Pancreas (tissue), 10 donors: ENCODE measurements at places on chromosomes 7 and 10. TPM values are rescaled to one million over a fixed set of nuclear protein-coding genes. Genes with fewer than 3 reads are reported as not detected.

SEMA3C gene
- total RNA-seq, result 1.3 TPM

- H3K4me1 ChIP-seq, result peaks cover 15% of the 10 kb centered on the region
- H3K36me3 ChIP-seq, result no peaks in the 10 kb centered on the region
- H3K27me3 ChIP-seq, result no peaks in the 10 kb centered on the region
Observed at GRCh38 chr10:132394201-132394811, 2.7 kb upstream of the PWWP2B start.

CRYGN gene
- not detected for total RNA-seq

DNA sequence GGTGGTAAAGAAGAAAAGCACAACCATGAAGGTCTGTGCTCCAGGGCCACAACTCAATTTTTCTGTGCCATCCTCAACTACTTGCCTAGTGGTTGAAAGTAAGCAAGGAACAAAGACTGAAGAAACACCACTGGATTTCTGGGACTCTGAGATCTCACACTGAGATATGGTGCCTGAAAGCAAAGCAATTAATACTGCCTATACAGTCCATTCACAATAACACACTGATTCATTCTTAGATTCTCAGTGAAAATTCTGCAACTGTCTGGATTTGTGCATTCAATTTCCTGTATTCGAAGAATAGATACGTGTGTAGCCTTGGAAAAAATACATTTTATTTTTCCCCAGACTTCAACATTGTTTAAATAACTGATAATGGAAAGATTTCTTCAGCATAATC is 116.4 kb upstream of the FAM133B start:
- H3K27ac ChIP-seq, result no peak overlapping the region
- no peaks in the 10 kb centered on the region for H3K27me3 ChIP-seq
- no peaks in the 10 kb centered on the region for H3K36me3 ChIP-seq
- no peak overlapping the region for H3K4me3 ChIP-seq
- H3K4me1 ChIP-seq, result no peaks in the 10 kb centered on the region

GRCh38 chr7:55335151-55335550 is 30.0 kb upstream of the LANCL2 start:
- H3K4me1 ChIP-seq, result no peaks in the 10 kb centered on the region
- no peak for DNase-seq
- no peak overlapping the region for H3K27ac ChIP-seq
- H3K27me3 ChIP-seq, result no peaks in the 10 kb centered on the region
- H3K4me3 ChIP-seq, result no peak overlapping the region

DNA sequence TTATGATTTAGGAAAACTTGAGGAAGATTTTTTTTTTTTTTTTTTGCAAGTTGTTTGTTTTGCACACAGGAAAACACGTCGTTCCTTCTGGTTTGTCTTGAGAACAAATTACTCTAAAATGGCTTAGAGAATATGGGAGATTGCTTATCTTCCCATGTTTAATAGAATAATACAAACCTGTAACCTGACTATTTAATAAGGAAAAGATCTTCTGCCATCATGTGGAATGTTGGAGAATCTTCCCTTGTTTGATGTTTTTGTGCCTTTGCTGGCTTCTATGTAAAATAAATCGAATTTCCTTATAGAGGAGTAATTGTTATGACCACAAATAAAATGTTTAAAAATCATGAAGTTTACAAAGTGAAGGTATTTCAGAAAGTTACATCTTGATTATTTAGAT is 818.8 kb downstream of the GATA3 start:
- H3K27ac ChIP-seq, result no peak overlapping the region
- no peaks in the 10 kb centered on the region for H3K4me1 ChIP-seq
- H3K4me3 ChIP-seq, result no peak overlapping the region
- no peaks in the 10 kb centered on the region for H3K36me3 ChIP-seq
- no peaks in the 10 kb centered on the region for H3K27me3 ChIP-seq

- no peaks in the 10 kb centered on the region for H3K27me3 ChIP-seq
- no peak overlapping the region for H3K4me3 ChIP-seq
- no peaks in the 10 kb centered on the region for H3K4me1 ChIP-seq
- H3K27ac ChIP-seq, result no peak overlapping the region
- no peak for DNase-seq
- no peaks in the 10 kb centered on the region for H3K36me3 ChIP-seq
Observed at GRCh38 chr7:68485253-68485917, 1112.9 kb upstream of the AUTS2 start.

DNA sequence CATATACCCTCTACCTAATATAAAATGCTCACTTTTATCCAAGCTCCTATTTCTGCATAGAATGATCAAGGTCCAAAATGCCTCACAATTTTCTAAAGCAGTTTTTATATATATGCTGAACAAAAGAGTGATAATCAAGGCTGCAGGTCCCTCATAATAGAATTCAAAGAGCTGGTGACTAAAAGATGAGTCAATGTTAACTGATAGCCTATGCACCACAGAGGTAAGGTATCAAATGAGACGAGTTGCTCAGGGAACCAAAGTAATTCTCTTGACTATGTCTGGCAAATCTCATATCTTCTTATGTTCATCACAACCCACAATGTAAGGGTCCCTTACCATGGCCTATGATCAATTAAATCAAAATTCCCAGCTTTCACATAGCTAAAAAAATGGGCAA is 15.2 kb downstream of the PDZD8 start:
- DNase-seq, result no peak
- peaks cover 62% of the 10 kb centered on the region for H3K4me1 ChIP-seq
- H3K27me3 ChIP-seq, result no peaks in the 10 kb centered on the region
- no peak overlapping the region for H3K27ac ChIP-seq
- H3K4me3 ChIP-seq, result no peak overlapping the region

GRCh38 chr7:132636581-132636980 is 60.3 kb upstream of the PLXNA4 start:
- no peaks in the 10 kb centered on the region for H3K4me1 ChIP-seq
- H3K27me3 ChIP-seq, result no peaks in the 10 kb centered on the region
- no peaks in the 10 kb centered on the region for H3K36me3 ChIP-seq
- no peak for DNase-seq
- no peak overlapping the region for H3K4me3 ChIP-seq

EPO gene
- total RNA-seq, result 5.5 TPM

GRCh38 chr7:30173058-30173897 is 38.5 kb downstream of the MTURN start:
- no peak overlapping the region for H3K4me3 ChIP-seq
- DNase-seq, result peak; percentile 81
- H3K4me1 ChIP-seq, result peaks cover 31% of the 10 kb centered on the region
- H3K27me3 ChIP-seq, result no peaks in the 10 kb centered on the region
- H3K36me3 ChIP-seq, result no peaks in the 10 kb centered on the region

DNA sequence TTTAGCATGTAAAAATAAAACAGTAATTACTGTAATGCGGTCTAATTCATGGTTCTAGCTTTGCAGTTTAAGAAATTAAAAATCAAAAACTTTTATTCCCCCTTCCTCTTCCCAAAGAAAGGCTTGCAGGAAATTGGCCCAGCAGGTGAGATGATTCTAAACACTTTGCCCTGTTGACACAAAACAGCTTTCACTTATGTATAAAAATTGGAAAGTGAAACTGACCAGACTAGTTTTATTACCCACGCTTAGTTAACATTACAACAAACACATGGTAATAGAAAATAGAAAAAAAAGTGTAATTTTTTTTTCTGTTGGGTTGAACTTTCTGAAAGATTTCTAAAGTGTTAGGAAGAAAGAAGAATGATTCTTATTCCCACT is 1.2 kb upstream of the CCDC6 start:
- peaks cover 35% of the 10 kb centered on the region for H3K4me1 ChIP-seq
- no peak for DNase-seq
- peak overlapping the region; percentile 97 for H3K4me3 ChIP-seq
- no peaks in the 10 kb centered on the region for H3K27me3 ChIP-seq
- no peaks in the 10 kb centered on the region for H3K36me3 ChIP-seq

CALU gene
- total RNA-seq, result 34.7 TPM

POLR2J2 gene
- 4.1 TPM for total RNA-seq

- no peak overlapping the region for H3K4me3 ChIP-seq
- H3K4me1 ChIP-seq, result no peaks in the 10 kb centered on the region
- H3K36me3 ChIP-seq, result no peaks in the 10 kb centered on the region
Observed at GRCh38 chr7:1214516-1214915, 18.2 kb upstream of the UNCX start.

VWDE gene
- total RNA-seq, result 2.7 TPM

OR9A2 gene
- total RNA-seq, result not detected

GRCh38 chr7:113142385-113143119 is 24.2 kb upstream of the SMIM30 start:
- no peaks in the 10 kb centered on the region for H3K4me1 ChIP-seq
- no peak overlapping the region for H3K27ac ChIP-seq
- H3K27me3 ChIP-seq, result no peaks in the 10 kb centered on the region

- H3K4me1 ChIP-seq, result no peaks in the 10 kb centered on the region
- no peak for DNase-seq
- H3K4me3 ChIP-seq, result no peak overlapping the region
- no peaks in the 10 kb centered on the region for H3K36me3 ChIP-seq
- no peak overlapping the region for H3K27ac ChIP-seq
- H3K27me3 ChIP-seq, result no peaks in the 10 kb centered on the region
Observed at GRCh38 chr7:90625051-90625450, 28.9 kb downstream of the CDK14 start.

- no peak for DNase-seq
- no peaks in the 10 kb centered on the region for H3K27me3 ChIP-seq
- H3K4me3 ChIP-seq, result no peak overlapping the region
- no peak overlapping the region for H3K27ac ChIP-seq
Observed at GRCh38 chr10:381805-382204, 246.6 kb downstream of the ZMYND11 start.

DNA sequence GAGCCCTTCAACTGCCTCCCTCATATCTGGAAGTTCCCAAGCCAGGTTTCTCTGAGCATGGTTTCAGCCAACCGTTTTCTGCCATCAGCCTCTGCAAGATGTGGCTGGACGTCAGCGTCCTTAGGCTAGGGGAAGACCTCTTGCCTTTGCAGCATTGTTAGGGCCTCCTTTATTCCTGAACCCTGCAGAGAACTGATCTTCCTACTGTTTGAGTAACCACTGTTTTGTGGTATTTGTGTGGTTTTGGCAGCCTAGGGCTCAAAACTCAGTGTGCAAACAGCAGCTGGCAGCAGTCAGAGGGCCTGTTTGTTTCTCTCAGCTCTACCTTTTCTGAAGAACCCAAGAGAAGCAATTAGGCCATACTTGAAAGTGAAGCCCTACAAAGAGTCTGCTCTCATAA is 83.4 kb upstream of the SEMA3E start:
- H3K36me3 ChIP-seq, result no peaks in the 10 kb centered on the region
- H3K27ac ChIP-seq, result no peak overlapping the region
- no peak for DNase-seq
- H3K27me3 ChIP-seq, result no peaks in the 10 kb centered on the region

TMEM26 gene
- not detected for total RNA-seq

DNA sequence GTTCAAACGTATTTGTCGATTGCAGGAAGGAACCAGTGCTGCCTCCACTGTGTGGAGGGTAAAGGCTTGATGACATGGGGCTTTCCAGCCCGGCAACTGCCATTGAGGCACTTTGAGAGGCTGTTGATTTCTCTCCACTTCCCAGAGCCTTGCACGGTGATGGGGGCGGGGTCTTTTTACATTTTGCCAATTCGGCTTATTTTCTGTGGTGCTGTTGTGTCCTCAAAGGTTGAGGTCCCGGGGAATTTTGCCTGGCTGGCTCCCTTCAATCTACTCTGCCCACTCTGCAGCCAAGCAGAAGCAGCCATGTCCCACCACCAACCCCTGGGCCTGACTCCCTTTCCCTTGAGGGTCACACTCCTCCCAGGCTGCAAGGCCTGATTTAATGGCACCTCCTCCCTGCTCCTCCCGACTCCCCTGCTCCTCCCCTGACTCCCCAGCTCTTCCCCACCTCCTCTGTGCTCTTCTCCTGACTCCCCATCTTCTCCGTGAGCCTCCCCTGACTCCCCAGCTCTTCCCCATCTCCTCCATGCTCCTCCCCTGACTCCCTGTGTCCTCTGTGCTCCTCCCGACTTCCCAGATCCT is 39.0 kb downstream of the OAT start:
- no peak for DNase-seq
- no peak overlapping the region for H3K4me3 ChIP-seq
- H3K27ac ChIP-seq, result no peak overlapping the region

DKK1 gene
- total RNA-seq, result not detected

GRCh38 chr10:129465796-129466702 is 992 bp upstream of the MGMT start:
- H3K27ac ChIP-seq, result no peak overlapping the region
- H3K36me3 ChIP-seq, result no peaks in the 10 kb centered on the region
- no peak for DNase-seq
- no peaks in the 10 kb centered on the region for H3K27me3 ChIP-seq
